Heart right ventricle (tissue), 16 donors: ENCODE measurements at places on chromosomes 2 and 18.

- no peak for DNase-seq
Observed at GRCh38 chr2:118611691-118612090, 235.8 kb downstream of the EN1 start.

- peak; percentile 52 for DNase-seq
Observed at GRCh38 chr2:47310801-47311560, 92.0 kb upstream of the MSH2 start.

- peak; percentile 36 for DNase-seq
Observed at GRCh38 chr18:79485788-79486355, 90.1 kb downstream of the NFATC1 start.

DNA sequence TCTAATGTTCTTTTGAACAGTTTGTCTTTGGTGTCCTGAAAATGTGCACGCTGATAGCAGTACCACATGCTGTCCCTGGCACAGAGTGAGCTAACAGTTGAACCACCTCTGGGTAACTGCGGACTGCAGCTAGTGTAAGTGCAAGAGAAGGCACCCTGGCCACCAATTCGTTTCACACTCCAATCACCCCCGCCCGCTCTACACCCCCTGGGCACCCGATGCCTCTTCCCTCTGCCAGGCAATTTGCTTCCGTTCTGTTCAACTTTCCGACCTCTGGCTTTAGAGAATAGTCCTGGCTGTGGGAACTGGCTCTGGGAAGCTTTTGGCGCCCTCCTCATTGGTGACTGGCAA, 1.4 kb downstream of the DOCK10 start:
- no peak for DNase-seq

DNA sequence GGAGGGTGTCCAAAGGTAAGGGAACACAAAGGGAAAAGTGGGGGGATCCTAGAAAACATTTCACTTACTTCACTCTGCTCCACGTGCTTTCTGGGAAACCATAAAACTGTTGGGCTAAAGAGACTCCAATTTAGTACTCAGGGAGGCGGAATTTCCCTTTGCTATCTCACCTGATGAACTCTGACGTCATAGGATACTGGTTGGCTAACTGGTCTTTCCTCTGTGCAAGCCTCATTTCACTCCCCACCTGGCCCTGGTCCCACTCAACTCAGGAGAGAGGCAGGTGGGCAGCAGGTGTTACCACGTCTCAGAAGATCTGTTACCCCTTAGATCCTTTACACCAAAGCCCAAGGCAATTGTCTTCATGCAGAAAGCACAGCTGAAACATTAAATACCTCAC, 51.8 kb upstream of the PMAIP1 start:
- no peak for DNase-seq

GRCh38 chr2:19000776-19001175, 357.6 kb downstream of the OSR1 start:
- no peak for DNase-seq

DNA sequence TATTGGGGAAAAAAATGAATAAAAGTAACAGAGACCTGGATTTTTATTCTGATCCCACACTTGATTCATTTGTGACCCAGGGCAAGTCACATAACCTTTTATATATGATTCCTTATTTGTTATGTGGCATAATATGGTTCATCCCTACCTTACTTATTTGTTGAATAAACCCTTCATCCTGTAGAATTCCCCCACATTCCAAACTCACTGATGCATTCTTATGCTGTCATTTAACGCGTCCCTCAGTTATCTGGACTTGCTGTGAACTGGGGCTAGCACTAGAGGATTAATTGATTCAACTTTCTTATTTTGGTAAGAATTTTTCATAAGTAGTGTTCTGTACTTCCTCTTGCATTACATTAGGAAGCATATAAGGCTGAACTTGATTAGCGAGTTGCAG, 384.7 kb upstream of the RAB12 start:
- DNase-seq = no peak

DNA sequence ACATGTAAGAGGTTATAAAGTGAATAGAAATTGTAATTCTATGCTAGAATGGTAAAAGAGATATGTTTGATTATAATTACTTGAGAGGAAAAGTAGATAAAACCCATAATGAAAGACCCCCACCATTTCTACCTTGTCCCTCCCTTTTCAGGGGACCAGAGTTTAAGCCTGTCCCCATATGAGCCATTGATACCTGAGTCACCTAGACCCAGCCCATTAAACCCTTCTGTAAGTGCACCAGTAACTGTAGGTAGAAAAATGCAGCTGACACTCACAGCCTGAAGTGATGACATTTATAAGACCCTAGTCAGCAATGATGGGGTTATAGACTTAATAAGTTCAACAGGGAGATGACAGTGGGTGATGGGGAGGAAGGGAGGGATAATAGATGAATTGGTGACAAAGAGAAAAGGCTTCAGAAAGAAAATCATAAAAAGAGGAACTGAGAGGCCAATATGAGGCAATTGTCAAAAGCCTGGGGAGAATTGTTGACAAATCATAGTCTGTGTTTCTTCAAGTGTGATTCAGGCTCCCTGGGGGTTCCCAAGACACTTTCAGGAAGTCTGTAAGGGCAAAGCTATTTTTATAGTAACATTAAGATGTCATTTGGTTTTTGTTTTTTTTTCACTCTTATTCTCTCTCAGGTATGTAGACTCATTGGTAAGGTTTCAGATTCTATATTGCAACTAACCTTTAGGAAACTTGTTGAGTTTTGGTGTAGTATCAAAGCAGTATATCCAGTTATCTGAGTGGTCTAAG, 544.2 kb downstream of the SATB2 start:
- DNase-seq = no peak

- DNase-seq = no peak
Observed at GRCh38 chr18:39862341-39862740, 2092.7 kb upstream of the PIK3C3 start.

- no peak for DNase-seq
Observed at GRCh38 chr2:46841621-46842020, 74.0 kb downstream of the MCFD2 start.

DNA sequence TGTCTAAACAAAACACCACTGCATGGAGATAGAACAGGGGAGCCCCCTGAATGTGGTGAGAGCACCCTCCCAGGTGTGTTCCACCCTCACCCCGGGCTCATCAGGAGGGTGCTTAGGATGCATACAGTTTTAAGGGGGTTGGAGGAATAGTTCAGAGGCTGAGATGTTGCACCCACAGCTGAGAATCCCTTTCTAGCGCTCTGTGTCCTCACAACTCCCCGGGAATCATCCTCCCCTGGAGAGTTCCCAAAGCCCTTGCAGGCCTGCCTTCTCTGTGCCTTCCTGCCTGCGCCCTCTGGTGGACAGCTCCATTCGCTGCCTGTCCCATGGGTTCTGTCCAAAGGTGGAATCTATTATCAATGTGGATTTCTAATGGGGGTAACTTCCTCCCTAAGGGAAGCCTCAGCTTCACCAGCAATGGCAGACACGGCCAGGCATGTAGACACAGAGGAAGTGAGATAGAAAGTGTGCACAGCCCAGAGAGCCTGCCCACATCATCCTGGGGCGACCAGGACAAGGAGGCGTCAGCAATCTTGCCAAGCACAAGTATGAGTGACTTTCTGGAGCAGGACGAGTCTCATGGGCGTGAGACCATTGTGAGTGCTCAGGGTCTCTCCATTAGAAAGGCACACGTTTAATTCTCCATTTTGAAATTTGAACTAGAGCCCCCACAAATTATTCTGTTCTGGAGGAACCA, 1.2 kb upstream of the UGT1A5 start:
- peak; percentile 71 for DNase-seq

- DNase-seq = peak; percentile 35
Observed at GRCh38 chr2:25822190-25823117, 55.8 kb downstream of the ASXL2 start.

- DNase-seq = no peak
Observed at GRCh38 chr2:242031481-242032019, 162.0 kb downstream of the RTP5 start.

GRCh38 chr2:140916410-140916809, 1214.4 kb downstream of the LRP1B start:
- no peak for DNase-seq

DNA sequence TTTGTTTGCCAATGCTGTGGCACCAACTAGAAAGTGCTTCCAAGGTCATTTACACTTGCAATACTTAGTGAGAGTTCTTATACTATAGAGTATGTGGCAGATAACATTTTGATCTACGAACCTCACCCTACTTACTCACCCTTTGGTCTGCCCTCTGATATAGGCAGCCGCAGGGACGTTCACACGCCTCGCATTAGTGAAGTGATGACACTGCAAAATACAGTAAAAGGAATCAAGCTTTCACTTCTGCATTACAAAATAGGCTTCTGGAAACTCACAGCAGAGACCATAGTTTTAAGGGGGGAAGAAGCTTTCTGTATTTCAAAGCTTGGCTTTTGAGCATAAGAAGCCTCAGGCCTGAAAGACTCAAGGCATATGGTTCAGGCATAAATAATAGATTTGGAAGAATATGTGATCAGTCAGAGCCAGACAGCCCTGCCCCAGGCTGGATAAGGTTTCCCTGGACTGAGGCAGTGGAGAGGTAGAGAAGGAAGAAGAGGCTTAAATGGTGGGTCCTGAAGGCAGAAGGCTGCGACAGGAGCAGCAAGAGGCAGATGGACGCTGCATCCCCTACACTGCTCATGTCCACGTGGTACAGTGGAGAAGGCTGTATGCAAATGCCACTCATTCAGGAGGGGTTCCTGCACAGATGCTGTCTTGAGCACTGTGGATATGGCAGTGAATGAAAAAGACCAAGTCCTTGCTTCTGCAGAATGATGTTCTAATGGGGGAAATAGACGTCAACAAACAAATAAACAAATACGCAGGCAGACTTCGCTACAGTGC, 63.1 kb downstream of the FECH start:
- no peak for DNase-seq

DNA sequence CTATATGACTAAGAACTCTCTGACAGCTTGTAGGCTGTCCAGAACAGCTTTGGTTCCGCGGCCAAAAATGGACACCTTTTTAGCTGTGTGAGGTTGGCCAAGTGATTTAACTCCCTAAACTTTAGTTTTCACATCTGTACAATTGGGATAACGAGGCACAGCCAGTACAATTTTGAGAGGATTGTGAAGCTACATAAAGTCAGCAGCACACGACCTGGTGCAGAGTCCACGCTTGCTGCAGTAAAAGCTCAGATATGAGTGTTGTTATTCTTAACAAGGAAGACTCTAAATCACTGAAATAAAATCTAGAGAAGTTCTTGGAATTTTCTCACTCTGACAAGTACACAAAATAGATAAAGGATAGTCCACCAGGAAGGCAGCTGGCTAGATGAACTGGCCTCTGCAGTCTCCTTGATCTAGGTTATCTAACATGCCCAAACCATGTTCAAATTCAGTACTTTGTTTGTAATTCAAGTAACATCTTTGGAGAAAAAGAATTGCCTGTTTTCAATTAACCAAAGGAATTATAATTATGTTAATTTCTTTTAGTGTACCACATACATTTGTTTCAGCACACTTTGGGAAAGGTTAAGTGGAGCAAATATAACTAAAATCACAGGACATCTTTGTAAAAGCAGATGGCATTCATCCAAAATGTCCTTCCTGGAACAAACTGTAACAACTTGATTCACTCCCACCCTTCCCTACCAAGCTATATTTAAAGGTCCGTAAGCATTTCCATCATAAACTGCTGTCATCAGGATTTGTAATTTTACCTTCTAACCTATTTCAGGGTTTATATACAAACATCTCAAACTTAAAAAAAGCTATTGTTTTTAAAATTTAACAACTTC, 201.7 kb upstream of the STK17B start:
- DNase-seq = no peak

DNA sequence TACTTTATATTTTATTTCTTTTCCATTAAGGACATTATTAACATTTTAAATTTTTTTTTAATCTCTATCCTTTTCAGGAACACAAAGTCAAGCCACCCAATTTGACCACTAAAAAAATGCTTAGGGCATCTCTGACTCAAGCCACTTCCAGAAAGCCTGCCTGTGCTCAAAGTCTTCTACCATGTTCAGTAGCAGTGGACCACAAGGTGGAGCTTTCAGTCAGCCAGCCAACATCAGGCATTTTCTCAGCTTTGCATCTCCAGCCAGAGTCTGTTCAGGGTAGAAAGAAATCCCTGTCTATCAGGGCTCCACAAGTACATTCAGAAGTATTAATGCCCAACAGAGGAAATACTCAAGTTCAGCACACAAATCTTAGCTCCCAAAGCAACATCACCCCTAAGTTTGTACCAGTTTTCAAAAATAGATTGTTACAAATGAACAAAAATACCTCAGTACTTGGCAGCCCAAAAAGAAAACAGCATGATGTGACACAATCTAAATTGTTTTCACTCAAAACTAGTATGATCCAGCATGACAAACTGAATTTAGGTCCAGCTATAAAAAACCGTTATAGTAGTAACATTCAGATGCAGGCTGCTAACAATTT, 37.6 kb downstream of the C18orf63 start:
- DNase-seq = peak; percentile 78
